Right cardiac atrium (tissue), 5 donors: ENCODE measurements at places on chromosomes 6 and 20. TPM values are rescaled to one million over a fixed set of nuclear protein-coding genes. Genes with fewer than 3 reads are reported as not detected.

Gene TTLL9
- 0.14 TPM for polyA plus RNA-seq

Gene RPP40
- 6.0 TPM for polyA plus RNA-seq

Gene PRND
- polyA plus RNA-seq = not detected

Gene GDAP1L1
- polyA plus RNA-seq = 1.4 TPM
